ENCODE measurements at places on chromosomes 2 and 18. TPM values are rescaled to one million over a fixed set of nuclear protein-coding genes. Genes with fewer than 3 reads are reported as not detected.

SLC4A5 gene
- 4.2 TPM for total RNA-seq

XDH gene
- total RNA-seq: 1.0 TPM

TSHZ1 gene
- total RNA-seq: 16.3 TPM

CYS1 gene
- 7.3 TPM for total RNA-seq

TMEM182 gene
- 6.2 TPM for total RNA-seq

HAAO gene
- 6.0 TPM for total RNA-seq

SPATA3 gene
- not detected for total RNA-seq

NMS gene
- total RNA-seq: not detected

ANKRD30B gene
- total RNA-seq: not detected

GRCh38 chr2:36376319-36376765, 20.8 kb downstream of the CRIM1 start:
- no peak for DNase-seq

- no peak for DNase-seq
Observed at GRCh38 chr18:6018671-6019070, 123.3 kb upstream of the TMEM200C start.

GRCh38 chr2:197464175-197464574, 10.8 kb downstream of the COQ10B start:
- no peak for DNase-seq

- DNase-seq: no peak
Observed at GRCh38 chr2:44912660-44913059, 28.8 kb upstream of the SIX3 start.

GRCh38 chr2:216991563-216991962, 131.7 kb upstream of the TNP1 start:
- DNase-seq: no peak

DNA sequence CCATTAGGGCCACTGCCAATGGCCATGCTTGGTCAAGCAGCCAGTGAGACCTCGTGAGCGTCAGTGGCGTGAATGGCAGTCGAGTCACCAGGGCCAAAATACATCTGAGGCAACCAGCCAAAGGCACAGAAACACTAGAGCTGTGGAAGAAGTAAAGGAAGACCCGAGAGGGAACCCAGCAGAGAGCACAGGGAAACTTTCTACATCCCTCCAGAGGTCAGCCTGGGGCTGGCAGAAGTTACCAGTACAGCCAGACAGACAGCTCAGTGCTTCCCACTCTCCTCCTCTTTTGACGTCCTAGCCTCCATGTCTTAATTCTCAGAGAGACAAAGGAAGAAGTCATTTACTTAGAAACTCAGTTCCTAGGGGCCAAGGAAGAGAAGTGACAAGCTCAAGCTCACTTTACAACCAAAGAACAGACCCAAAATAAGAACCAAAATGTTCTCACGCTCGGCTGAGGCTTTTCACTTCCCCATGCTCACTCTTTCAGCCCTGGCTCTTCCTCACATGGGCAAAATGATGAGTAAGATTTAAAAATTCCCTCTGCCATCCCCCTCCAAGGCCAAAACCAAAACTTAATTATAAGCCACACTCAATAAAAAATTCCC, 8.7 kb downstream of the CYRIA start:
- no peak for DNase-seq

GRCh38 chr2:32192418-32192817, 26.8 kb downstream of the SLC30A6 start:
- DNase-seq: no peak

DNA sequence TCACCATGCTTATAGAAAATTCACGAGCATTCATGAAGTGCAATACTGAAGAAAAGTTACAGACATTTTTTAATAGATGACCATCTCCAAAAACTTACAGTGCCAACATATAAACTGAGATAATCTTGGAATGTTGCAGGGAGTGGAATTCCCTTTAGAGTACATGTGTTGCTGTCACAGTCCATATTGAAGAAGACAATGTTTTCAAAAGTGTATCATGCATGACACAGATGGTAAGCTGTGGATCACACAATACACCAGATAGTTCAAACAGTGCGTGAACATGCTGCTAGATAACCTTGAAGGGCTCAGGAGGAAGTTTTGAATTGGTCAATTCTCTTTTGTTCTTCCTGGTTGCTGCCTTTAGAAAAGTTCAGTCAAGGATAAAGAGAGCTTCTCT, 1644.3 kb upstream of the NXPH2 start:
- no peak for DNase-seq

DNA sequence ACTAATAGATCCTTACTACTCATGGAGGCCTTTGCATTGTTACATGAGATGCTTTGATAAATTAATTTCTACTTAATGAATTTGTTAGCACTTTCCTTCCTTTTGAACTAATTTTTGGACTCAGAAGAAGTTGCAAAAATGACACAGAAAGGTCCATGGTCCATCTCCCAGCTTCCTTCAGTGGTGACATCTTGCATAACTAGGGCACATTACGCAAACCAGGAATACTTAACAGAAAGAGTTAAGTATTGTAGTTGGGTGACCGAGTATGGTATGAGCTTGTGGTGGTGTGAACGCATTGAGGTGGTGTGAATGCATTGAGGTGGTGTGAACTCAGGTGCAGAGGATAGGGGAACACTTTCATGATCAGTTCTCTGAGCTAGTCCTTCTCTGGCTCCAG, 151.1 kb upstream of the TWIST2 start:
- no peak for DNase-seq

DNA sequence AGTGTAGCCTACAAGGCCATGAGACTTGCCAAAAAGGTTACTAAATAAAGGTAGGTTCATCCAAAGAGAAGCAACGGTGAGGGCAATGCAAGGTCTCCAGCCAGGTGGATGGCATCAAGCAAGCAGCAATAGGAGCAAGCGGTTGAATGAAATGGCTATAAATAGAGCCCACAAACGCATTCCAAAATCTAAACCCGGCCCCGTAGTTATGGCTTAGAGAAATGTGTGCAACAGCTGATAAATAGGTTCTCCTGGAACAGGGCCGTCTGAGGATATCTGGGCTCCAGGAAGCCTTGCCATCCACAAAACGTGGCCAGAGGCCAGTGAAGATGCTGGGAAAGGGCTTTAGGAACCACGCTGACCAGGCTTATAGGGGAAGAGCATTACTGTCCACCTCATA, 146.1 kb upstream of the PID1 start:
- no peak for DNase-seq

- no peak for DNase-seq
Observed at GRCh38 chr2:15726321-15727057, 134.8 kb downstream of the DDX1 start.

DNA sequence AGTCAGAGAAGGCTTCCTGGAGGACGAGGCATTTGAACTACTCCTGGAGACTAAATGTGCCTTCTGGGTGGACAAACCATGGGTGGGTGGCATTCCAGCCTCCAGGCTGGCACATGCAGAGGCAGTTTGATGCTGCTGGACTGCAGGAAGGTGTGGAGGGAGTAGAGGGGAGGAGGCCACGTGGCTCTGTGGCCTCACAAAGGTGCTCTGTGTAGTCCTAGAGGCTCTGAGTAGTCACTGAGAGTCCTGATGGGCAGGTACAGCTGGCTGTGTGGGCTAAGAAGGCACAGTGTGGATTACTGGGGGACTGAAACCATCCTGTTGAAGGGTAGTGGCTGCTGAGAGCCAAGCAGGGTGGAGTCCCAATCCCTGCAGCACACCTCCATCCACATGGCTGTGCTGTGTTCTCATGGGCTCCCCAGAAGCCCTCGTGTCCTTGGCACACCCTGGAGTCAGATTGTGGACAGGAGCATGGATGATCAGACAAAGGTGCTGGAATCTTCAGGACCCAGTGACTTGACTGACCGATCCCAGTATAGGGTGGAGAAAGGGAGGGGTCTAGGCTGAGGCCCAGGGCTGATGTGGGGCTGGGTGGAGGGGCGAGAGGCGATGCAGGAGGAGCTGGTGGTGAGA, 87.4 kb upstream of the HS6ST1 start:
- DNase-seq: no peak

DNA sequence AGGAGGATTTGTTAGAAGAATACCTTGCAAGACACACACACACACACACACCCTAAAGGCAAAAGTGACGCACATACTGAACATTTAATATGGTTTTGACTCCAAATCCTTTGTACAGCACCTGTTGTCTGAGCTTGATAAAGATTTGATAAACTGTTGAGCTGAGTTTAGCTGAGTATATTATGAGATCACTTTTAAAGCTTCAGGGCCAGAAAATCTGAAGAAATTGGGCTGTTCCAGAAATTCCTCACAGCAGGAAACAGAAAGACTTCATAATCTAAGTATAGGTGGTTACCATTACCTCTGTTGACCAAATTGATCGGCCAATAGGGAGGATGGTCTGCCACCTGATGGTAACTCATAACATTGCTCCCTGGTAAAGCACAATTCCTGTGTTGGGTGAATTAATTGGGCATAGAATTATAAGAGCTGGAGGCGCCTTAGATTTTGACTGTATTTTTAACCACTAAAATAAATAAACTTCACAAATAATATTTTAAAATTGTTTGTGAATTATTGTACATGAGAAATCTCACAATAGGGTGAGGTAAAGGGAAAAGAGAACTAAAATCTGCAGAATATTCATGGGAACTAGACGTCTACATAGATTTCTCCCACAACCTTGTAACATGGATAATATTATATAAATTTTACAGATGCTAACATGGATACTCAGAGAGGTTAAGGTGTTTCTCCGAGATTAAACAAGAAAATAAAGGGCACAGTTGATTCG, 21.8 kb upstream of the RPIA start:
- DNase-seq: peak; percentile 31

- DNase-seq: no peak
Observed at GRCh38 chr2:216344950-216345300, 27.4 kb downstream of the MARCHF4 start.

GRCh38 chr2:68121873-68122679, 35.6 kb upstream of the PNO1 start:
- DNase-seq: peak; percentile 92

DNA sequence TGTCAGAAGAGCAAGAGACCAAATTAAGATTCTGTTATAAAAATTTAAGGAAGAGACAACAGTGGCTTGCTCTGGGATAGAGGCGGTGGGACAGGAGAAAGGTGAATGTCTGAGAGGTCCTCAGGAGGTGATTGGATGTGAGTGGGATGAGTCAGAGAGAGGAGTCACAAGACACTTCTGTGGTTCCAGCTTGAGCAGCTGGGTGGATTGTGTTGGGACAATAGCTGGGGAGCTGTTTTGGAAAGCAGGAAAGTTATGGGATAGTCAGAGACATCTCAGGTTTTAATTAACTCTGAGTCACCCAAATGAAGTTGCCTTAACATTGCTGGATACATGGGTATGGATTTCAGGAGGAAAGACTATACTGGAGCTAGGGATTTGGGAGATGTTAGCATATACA, 218.0 kb upstream of the TRIB2 start:
- DNase-seq: no peak

DNA sequence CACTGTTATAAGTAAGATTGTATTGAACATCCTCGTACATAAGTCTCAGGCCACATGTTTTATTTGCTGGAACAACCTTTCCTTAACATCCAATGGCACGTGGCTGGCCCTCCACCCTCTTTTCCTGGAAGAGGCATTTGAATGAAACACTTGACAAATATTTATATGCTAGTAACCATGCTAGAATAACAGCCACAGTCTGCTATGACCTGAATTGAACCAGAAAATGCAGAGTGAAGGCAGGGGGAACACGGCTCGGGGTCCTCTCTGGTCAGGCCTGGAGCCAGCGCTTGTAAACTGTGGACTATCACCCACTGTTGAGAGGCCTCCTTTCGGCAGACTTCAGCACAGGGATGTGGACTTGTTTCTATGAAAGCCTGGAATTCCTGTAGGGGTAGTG, 198.2 kb upstream of the COPS8 start:
- no peak for DNase-seq

DNA sequence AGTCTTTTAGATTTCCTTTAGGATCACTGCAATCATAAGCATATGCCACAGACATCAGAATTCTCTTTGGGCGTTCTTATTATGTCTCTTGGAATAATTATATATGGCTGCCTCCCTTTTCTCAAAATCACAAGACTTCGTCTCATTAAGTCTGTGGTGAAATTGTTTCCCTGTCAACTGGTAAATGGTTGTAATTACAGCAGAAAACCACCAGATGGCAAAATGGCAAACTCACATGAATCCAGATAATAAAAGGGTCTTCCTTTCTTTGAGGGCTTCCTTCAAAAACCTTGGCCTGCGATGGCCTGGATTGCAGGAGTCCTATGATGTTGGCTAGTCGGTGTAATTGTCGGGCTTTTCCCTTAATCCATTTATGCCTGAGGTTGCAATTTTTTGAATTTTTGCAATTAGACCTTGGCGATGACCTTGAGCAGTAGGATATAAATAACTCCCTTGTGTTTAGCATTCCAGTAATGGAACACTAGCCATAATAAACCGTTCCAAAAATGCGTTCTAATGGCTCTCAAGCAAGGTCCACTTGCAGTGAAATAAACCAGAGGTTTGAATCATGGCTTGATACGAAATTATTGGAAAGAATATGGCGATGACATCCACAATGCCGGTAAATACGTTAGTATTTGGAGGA, 656.4 kb downstream of the MBD2 start:
- DNase-seq: peak; percentile 18

DNA sequence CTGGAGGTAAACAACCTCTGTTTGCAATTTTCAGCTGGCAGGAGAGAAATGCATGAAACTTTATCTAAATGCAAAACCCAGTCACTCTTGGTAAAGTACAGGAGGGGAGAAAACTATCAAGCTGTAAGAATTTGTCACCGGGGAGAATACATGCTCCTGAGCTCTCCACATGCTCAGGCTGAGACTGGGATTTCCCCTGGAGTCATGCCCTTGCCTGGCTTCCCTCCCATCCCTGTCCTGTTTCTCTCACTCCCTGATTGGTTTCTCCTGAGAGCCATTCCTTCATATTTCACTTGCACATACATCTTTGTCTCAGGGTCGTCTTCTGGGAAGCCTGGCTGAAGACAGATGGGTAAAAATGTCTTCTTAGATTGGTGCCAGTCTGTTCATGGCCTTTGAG, 52.9 kb upstream of the SPATS2L start:
- no peak for DNase-seq

DNA sequence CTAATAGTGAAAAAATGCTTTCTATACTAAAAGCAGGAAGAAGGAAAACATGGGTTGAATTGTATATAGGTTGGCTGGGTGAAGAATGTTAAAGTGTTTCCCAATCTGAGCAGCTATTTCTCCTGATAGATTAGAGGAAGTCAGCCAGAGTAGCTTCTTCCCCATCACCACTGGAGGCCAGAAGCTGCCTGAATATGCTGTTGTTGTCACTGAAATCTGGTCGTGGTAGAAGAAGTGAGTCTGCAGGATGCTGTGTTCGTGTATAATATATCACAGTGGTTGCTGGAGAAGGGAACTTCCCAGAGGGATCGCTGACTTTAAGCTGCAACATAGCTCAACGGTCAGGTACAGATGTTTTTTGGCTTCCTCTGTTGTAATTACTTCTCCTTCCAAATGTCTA, 247.5 kb upstream of the LRATD1 start:
- DNase-seq: no peak

GRCh38 chr18:392928-393573, 107.5 kb downstream of the COLEC12 start:
- no peak for DNase-seq

GRCh38 chr2:222734703-222735014, 63.2 kb downstream of the MOGAT1 start:
- DNase-seq: no peak

Data from endothelial cell (in vitro differentiated cells).